ENCODE measurements at places on chromosomes 13 and 19.
A peak's percentile ranks its signal among the peaks of the same experiment; 100 is the strongest.

GRCh38 chr13:106096661-106097092 is 438.8 kb downstream of the EFNB2 start:
- no peak for DNase-seq

DNA sequence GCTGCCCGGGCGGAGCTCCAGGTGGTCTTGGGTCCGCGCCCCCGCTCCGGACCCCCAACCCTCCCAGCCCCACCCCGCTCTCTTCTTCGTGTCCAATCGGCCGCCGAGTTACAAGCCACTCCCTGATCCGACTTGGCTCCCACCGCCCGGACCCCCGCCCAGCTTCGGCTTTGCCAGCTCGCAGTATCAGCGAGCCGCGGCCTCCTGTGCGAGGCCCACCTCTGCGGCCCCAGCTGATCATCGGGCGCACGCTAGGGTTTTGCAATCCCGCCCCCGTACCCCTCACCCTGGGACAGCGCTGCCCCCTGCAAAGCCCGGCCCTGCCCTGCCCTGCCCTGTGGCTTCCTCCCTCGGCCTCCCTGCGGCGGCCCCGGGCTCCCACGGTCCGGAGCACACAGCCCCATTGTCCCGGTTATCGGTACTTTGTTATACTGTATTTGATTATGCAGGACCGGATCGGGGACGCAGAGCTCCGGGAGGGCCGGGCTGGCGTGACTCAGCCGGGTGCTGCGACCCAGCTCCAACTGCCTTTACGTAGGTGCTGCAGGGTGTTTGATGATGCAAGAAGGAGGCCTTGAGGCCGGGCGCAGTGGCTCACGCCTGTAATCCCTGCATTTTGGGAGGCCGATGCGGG is 598 bp upstream of the LPAR2 start:
- peak; percentile 35 for DNase-seq

- DNase-seq: no peak
Measured at GRCh38 chr13:75279834-75280369, 202.1 kb downstream of the TBC1D4 start.

GRCh38 chr19:2475018-2475701 is 767 bp upstream of the GADD45B start:
- DNase-seq: peak; percentile 70

GRCh38 chr19:46885411-46885810 is 24.6 kb downstream of the ARHGAP35 start:
- DNase-seq: no peak

DNA sequence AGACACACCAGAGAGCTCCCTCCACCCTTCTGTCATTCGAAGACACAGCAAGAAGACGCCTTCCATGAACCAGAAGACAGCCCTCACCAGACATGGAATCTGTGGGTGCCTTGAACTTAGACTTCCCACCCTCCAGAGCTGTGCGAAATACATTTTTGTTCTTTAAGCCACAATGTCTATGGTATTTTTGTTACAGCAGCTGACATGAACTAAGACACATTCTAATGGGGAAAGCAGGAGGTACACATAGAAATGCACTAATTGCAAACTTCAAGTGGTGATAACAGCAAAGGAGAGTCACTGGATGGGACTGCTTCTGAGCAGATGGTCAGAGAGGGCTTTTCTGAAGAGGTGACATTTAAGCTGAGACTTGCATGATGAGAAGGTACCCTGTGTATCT is 16.2 kb downstream of the OR7C2 start:
- no peak for DNase-seq

DNA sequence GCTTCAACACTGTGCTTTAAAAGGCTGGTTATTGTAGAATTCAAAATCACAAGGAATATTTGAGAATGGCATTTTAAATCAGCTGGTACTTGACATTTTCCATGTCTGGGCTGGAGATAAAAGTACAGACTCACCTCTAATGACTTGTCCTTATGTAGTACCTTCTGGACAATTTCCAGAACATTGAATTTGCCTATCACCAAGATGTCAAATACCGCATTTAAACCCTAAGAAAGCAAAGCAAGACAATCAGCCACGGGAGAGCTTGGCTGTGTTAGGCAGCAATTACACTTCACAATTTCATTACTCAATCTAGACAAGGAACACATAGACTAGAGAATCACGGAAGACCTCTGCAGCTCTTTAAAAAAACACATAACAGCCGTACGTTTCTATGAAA is 36.8 kb downstream of the TMTC4 start:
- DNase-seq: no peak

DNA sequence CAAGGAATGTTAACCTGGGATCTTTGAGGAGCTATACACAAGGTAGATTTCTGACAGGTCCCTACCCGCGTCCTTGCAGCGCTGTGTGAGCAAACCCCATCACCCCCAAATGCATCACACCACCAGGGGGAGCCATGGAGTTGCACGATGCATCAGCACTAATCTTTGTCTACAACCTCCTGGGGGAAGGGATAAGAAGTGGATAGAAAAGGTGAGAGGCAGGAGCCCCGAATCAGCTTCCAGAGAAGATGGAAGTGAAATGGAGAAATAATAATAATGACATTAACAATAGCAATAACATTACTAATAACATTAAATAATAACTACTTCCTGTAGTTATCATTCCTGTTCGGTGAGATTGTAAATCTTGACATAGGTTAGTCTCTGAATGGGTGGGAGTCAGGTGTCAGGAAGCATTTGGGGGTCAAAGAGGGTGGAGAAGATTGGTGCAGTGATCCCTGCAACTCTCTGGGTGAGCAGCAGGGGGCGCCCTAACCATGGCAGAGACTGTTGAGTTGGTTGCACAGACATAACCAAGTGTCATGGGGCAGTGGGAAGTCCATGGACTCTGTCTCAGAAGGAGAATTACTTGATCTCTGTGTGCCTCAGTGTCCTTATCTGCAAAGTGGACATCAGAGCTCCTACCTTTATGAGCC is 16.5 kb downstream of the SIGLEC7 start:
- DNase-seq: peak; percentile 83

- DNase-seq: no peak
Measured at GRCh38 chr19:38228005-38228377, 4.0 kb upstream of the DPF1 start.

- no peak for DNase-seq
Measured at GRCh38 chr19:32599258-32599657, 18.3 kb downstream of the PDCD5 start.

GRCh38 chr19:47037766-47038165 is 10.7 kb downstream of the TMEM160 start:
- DNase-seq: no peak

GRCh38 chr19:34835631-34836351 is 62.8 kb upstream of the ZNF599 start:
- no peak for DNase-seq

DNA sequence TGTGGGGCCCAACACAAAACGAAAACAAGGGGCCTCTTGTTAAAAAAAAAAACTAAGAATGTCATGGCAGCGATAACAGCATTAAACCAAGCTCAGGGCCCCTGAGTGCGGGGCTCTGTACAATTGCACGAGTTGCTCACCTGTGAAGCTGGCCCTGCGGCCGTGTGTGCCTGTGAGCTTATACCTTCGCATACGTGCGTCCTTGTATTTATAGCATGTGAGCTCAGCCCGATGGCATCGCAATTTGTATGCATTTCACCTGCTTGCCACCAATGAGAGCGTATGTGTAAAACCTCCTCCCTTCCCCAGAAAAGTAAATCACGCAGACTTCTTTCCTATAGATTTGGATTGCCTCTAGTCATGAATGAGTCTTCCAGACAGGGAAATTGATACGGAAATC is 17.1 kb downstream of the HNRNPM start:
- no peak for DNase-seq

- no peak for DNase-seq
Measured at GRCh38 chr13:74226791-74227475, 92.7 kb upstream of the KLF12 start.

DNA sequence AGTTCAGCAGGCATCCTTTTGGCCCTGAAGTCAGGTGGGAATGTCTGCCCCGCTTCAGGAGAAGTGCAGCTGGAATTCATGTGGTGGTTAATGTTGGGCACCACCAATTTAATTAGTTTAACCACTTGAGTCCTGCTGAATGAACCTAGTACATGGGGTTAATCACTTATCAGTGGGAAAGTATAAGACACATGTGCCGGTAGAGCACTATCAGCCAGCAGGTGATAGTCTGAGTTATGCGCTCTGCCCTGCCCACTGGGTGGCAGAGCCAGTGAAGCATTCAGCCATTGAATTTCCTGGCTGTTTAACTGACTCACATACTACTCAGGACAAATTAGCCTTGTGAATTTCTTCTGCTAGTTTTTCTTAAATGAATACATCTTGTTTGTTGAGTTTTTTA is 789.7 kb upstream of the PRR20A start:
- DNase-seq: no peak

- peak; percentile 24 for DNase-seq
Measured at GRCh38 chr19:22882797-22883196, 50.7 kb downstream of the ZNF723 start.

- peak; percentile 18 for DNase-seq
Measured at GRCh38 chr19:51016798-51017683, 2.5 kb downstream of the KLK10 start.

GRCh38 chr13:114078461-114079451 is 53.7 kb downstream of the RASA3 start:
- no peak for DNase-seq

DNA sequence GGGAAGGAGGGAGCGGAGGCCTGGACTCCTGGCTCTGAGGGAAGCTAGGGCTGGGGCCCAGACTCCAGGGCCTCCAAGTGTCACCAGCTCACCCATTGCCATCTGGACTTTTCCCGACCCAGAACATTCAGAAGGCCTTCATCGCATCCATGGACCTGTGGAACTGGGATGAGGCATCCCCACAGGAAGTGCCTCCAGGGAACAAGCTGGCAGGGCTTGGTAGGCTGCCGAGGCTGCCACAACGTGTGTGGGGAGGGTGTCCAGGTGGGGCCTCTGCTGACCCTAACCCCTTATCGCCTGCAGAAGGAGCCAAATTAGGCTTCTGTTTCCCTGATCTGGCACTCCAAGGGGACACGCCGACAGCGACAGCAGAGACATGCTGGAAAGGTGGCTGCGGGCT is 767 bp downstream of the ETV2 start:
- no peak for DNase-seq

DNA sequence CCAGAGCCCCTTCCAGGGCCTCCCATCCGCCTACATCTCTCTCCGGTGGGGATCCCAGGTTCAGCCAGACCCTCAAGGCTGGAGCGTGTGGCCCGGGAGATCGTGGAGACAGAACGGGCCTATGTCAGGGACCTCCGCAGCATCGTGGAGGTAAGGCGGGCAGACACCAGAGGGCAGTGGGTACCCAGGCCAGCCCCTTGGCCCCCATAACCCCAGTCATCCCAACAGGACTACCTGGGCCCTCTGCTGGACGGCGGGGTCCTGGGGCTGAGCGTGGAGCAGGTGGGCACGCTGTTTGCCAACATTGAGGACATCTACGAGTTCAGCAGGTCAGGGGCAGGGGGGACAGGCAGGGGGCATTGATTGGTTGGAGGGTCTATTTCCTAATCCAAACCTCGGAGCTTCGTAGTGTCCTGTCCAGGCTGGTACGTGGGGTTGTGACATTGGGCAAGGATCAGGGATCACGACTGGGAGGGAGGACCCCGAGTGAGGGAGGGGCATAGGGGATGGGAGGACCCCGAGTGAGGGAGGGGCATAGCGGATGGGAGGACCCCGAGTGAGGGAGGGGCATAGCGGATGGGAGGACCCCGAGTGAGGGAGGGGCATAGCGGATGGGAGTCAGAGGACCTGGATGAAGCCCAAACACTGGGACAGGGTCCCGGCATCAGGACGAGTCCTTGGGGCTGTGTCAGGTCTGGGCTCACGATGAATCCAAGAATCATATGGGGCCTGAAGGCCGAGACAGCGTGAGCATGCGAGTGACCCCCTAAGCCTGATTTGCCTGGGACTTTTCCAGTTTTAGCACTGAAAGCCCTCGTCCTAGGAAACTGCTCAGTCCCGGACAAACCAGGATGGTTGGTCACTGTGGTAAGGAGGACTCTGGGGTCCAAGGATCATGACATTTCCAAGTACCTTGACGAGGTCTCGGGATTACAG is 2.9 kb downstream of the PLEKHG2 start:
- no peak for DNase-seq

DNA sequence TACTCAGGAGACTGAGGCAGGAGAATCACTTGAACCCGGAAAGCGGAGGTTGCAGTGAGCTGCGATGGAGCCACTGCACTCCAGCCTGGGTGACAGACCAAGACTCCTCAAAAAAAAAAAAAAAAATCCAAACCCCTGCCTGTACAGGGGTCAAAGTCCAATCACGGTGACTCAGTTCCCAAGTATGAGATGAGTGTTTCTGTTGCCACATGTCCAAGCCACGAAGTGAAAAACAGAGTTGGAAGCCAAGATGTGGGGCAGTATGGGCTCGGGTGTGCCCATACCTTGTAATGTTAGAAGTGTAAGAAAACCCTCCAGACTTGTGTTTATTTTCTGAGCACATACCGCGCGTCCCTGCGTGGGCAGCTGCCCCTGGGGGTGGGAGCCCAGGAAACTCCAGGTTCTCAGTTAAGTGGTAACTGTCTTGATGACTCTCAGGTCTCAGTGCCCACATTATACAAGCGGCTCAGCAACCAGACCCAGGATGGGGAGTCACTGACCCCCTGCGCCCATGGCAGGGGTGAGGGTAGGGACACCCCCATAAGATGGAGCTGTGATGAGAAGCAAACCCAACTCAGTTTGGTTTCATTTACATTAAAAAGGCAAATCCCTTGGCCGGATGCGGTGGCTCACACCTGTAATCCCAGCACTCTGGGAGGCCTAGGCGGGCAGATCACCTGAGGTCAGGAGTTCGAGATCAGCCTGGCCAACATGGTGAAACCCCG is 1.2 kb upstream of the GPX4 start:
- peak; percentile 91 for DNase-seq

GRCh38 chr19:16067205-16067938 is 8.9 kb upstream of the TPM4 start:
- no peak for DNase-seq

GRCh38 chr19:47497821-47498520 is 14.0 kb upstream of the KPTN start:
- no peak for DNase-seq

DNA sequence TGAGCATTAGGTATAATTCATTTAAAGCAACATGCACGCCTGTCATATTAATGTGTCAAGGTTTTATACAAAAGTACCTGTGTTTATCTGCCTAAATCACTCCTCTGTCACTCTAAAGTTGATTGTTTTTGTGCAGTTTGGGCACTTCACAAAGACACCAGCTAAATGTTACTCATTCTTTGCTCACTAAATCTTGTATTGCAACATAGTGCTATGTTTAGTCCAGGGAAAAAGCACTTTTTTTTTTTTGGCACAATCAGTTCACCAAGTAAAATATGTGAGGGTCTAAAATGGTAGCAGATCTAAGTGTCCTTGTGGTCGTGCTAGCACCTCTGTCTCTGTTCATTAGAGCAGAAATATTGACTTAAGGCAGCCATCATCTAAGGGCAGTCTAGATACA is 2526.7 kb upstream of the PCDH20 start:
- no peak for DNase-seq

- peak; percentile 90 for DNase-seq
Measured at GRCh38 chr19:6802336-6803035, 30.0 kb downstream of the VAV1 start.

DNA sequence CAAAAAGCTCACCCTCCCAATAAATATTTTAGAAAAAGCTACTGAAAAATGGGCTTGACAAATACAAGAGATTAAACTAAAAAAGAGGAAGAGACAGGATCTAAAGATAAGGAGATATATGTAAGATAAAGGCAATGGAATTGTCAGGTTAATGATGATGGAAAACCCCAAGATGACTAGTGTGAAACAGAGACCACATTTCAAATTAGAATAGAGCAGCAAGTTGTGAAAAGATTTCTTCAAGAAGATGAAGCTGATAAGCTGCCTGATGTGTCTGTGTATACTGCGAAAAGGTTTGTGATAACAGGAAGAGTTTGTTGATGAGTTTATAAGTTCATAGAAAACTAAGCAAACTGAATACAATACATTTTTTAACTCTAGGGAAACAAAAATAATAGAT is 840.1 kb upstream of the SLITRK5 start:
- no peak for DNase-seq
